Left renal pelvis (tissue), 4 donors: ENCODE measurements at places on chromosomes 2 and 18. TPM values are rescaled to one million over a fixed set of nuclear protein-coding genes. Genes with fewer than 3 reads are reported as not detected.

- no peak for DNase-seq
Measured at GRCh38 chr2:191065785-191066184, 51.8 kb upstream of the STAT1 start.

The DSG4 gene
- polyA plus RNA-seq, result 0.04 TPM

- DNase-seq, result no peak
Measured at GRCh38 chr2:238855299-238855698, 7.4 kb downstream of the TWIST2 start.

DNA sequence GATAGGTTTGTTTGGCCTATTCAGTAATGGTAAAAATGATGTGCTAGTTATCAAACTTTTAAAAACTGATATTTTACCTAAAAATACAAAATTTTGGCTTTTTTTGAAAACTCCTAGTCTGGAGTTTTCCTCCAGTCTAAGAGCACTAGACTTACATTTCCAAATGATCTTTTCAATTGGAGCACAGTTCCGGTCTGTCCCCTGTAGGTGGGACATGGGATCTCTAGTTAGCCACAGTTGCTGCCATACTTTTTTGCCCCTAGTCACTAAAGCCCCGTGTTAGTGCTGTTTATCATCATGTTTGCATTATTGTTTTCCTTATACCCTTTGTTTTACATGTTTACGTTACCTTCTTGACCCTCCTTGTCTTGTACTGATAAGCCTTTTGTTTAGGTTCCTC lies 52.4 kb downstream of the RELCH start:
- no peak for DNase-seq

The POMC gene
- 4.9 TPM for polyA plus RNA-seq
